Activated T-helper 17 cell treated with anti-CD3 and anti-CD28 coated beads, Interleukin-2, amount 50 U/mL, for 72 hours (primary cell): ENCODE measurements at places on chromosomes 1 and 21. TPM values are rescaled to one million over a fixed set of nuclear protein-coding genes. Genes with fewer than 3 reads are reported as not detected.

CCDC27 gene
- not detected for total RNA-seq

FH gene
- total RNA-seq, result 29.2 TPM

PHLDA3 gene
- total RNA-seq, result 9.4 TPM

SPRR1A gene
- total RNA-seq, result not detected

OLFM3 gene
- total RNA-seq, result not detected

PTPRC gene
- 366 TPM for total RNA-seq

NHLH1 gene
- total RNA-seq, result 1.0 TPM

OSCP1 gene
- 1.8 TPM for total RNA-seq

SAMD11 gene
- total RNA-seq, result not detected

ELAPOR1 gene
- 33.3 TPM for total RNA-seq

TMEM269 gene
- total RNA-seq, result 2.8 TPM

SIM2 gene
- 4.2 TPM for total RNA-seq

LMX1A gene
- total RNA-seq, result not detected

KCNN3 gene
- total RNA-seq, result 0.11 TPM

ZFP69B gene
- total RNA-seq, result 3.3 TPM
